ENCODE measurements at places on chromosomes 6 and 20. TPM values are rescaled to one million over a fixed set of nuclear protein-coding genes. Genes with fewer than 3 reads are reported as not detected.

DNA sequence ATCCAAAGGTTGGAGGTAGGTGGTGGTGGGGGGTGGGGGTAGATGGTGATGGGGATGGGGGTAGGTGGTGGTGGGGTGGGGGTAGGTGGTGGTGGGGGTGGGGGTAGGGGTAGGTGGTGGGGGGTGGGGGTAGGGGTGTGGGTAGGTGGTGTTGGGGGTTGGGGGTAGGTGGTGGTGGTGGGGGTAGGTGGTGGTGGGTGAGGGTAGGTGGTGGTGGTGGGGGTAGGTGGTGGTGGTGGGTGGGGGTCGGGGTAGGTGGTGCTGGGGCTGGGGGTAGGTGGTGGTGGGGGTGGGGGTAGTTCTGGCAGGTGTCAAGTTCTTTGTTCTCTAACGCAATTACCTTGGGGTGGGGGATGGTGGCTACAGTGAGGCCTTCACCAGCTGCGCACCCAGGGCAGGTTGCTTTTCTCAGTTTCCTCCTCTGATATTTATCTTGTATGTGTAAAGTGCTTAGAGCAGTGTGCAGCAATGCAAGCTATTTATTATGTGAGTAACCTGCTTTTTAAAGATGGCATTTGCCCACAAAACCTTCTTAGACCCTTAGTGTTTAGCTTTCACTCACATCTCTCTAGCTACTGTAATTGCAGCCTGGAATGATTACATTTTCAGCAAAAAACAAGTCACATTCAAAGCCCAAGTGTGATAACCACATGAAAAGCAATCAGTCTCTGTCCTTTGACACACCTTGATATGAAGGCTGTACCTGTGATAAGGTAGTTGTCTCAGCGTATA is 8.2 kb upstream of the CCDC167 start:
- DNase-seq, result no peak
- H3K27me3 ChIP-seq, result peaks cover 9% of the 10 kb centered on the region
- no peaks in the 10 kb centered on the region for H3K4me1 ChIP-seq

GRCh38 chr6:25453288-25453687 is 174.1 kb downstream of the CARMIL1 start:
- no peak overlapping the region for H3K4me3 ChIP-seq
- DNase-seq, result no peak
- H3K27me3 ChIP-seq, result no peaks in the 10 kb centered on the region
- no peak overlapping the region for H3K27ac ChIP-seq

GRCh38 chr20:59165396-59165795 is 1.8 kb downstream of the ZNF831 start:
- no peaks in the 10 kb centered on the region for H3K27me3 ChIP-seq
- no peak overlapping the region for H3K4me3 ChIP-seq
- peak overlapping the region; percentile 64 for H3K27ac ChIP-seq
- H3K36me3 ChIP-seq, result no peaks in the 10 kb centered on the region

DNA sequence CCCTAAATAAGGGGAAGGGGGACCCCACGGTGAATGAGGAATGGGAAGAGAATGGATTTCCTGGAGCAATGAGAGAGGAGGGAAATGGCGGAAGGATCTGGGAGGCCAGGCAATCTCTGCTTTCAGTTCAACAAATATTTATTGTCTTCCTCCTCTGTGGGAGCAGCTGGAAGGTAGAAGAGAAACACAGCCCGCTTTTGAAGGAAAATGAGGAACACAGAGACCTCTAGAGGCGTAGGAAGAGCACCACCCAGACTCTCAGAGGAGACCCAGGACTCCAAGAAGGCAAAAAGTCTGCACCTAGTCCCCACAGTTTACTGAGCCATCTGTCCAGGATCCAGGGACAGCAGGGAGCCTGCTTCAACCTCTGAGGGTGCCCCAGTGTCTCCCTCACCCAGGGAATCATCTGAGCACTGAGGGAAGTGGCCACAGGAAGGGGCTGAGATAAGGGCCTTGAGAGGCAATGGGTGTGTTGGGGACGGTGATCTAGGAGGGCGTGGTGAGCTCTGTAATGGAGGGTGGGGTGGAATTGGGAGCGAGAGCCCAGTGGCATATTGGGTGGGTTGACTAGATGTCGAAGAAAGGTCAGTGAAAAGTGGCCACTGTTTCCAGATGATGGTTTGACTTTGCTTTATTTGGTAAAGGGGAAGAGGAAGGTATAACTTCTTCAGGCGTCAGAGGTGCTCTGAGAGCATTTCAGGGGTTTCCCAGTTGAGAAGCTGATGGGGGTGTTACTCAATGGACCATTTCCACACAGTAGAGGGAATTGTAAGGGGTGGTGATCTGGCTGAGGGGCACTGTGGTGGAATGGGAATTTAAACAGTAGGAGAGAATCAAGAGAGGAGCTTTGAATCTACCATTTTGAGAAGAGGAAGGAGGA is 610 bp downstream of the PSORS1C1 start:
- H3K4me1 ChIP-seq, result peaks cover 19% of the 10 kb centered on the region
- peak overlapping the region; percentile 74 for H3K27ac ChIP-seq
- no peaks in the 10 kb centered on the region for H3K27me3 ChIP-seq
- H3K36me3 ChIP-seq, result no peaks in the 10 kb centered on the region

Gene CFAP206
- 0.26 TPM for total RNA-seq

Gene FUCA2
- total RNA-seq, result 50.6 TPM

- no peak for DNase-seq
- H3K27me3 ChIP-seq, result no peaks in the 10 kb centered on the region
- H3K4me3 ChIP-seq, result no peak overlapping the region
- H3K27ac ChIP-seq, result no peak overlapping the region
- peaks cover 38% of the 10 kb centered on the region for H3K36me3 ChIP-seq
Observed at GRCh38 chr6:136282906-136283305, 6.7 kb downstream of the BCLAF1 start.

Gene OLIG3
- not detected for total RNA-seq

DNA sequence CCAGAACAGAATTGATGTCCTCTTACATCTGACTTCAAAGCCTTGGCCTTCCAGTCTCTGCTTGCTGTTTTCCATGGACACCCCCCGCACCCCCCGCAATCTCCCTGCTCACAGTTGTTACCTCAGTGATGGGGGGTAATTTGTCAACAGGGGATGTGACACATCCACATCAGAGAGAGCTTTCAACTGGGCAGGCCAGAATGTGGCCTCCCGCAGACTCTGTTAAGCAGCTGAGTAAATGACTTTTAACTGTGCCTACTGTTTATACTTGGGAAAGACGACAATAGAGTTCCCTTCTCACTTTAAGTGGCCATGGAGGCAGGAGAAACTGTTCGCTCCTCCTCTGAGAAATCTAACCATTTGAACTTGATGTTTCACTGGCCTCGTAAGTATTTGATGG is 51.0 kb downstream of the TXNDC5 start:
- H3K4me1 ChIP-seq, result no peaks in the 10 kb centered on the region
- no peaks in the 10 kb centered on the region for H3K36me3 ChIP-seq
- H3K27ac ChIP-seq, result no peak overlapping the region
- no peaks in the 10 kb centered on the region for H3K27me3 ChIP-seq

DNA sequence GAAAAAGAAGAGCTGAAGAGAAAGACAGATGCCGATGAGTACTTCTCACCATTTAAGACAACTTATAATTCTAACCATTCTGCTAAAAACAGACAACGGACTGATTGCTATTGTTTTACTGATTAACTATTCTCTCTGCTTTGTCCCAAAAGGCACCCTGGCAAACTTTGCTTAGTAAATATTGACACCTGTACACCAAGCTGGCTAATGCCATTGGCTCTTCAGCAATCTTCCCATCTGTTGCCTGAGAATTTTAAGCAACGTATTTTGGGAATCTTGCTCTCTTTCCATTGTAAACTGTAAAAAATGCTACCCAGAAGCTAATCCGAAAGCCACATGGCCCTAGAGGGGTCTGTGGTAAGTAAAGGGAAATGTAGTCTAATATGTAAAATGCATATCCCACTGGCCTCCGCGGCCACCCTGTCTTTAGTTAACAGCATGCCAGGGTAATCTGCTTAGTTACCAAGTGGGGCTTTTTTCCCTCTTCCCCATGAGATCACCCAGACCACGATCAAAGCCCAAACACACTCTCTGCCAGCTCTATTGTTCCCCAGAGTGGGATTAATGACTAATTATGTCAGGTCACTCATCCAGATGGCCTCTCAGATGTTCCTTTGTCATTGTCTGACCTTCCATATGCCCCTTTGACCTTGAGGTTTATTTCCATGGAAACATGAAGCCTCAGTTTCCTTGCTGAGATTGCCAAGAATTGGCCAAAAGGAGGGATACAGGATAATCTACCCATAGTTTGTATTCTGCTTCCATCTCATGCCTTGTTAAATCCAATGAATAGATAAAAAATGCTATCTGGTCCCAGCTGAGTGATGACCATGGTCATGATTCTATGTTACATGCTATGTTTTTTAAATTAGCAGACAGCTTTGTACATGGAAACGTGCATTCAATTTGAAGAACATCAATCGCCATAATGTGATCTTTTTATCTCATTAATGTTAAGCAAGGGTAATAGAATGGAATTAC is 216.4 kb upstream of the MCHR2 start:
- DNase-seq, result no peak
- no peak overlapping the region for H3K4me3 ChIP-seq
- no peaks in the 10 kb centered on the region for H3K4me1 ChIP-seq
- no peaks in the 10 kb centered on the region for H3K27me3 ChIP-seq
- no peak overlapping the region for H3K27ac ChIP-seq

DNA sequence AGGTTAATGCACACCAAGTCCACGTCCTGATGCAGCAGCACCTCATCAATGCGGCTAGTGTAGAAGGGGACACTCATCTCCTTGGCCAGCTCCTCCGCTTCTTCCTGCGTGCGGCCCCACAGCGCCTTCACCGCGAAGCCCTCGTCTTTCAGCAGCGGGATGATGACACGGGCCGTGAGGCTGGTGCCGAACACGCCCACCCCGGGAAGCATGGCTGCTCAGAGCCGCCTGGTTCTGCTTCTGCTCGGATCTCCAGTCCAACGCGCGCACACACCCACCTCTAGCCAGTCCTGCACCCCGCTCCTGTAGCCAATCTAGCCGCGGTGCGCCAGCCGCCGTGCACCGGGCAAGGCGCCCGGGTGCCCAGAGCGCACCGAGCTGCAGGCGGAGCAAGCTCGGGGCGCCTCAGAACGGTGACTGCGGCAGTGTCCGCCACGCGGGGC is 700 bp downstream of the GFOD1 start:
- H3K4me1 ChIP-seq, result peaks cover 9% of the 10 kb centered on the region
- H3K36me3 ChIP-seq, result no peaks in the 10 kb centered on the region
- no peaks in the 10 kb centered on the region for H3K27me3 ChIP-seq

Gene ADTRP
- total RNA-seq, result 21.0 TPM

Gene UBE2V1
- 83.2 TPM for total RNA-seq

DNA sequence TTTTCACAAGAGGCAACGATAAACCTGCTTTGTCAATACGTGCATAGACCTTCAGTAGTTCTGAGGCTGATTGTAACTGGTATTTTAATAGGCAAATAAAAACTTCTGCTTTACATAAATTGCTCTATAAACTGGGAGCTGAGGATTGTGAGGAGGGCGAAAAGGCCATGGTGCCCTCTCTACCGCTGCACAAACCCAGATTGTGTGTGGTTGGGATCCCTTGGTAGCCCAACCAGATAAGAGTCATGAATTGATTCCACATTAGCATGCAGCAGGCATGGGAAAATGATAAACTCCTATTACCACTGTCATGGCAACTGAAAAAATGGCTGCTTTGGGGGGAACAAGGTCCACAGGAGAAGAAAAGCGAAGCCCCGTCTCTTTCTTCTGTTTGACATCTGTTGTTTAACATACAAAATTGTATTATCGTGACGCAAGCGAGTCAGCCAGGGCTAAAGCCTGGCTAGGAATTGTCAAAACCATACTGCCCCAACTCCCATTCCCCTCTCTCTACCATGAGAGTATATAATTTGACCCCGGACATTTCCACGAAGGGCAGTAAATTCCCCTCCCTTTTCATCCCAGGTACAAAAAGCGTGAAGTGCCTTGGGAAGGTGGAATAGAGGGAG is 157.8 kb upstream of the SALL4 start:
- no peak overlapping the region for H3K4me3 ChIP-seq
- no peak overlapping the region for H3K27ac ChIP-seq
- no peak for DNase-seq
- no peaks in the 10 kb centered on the region for H3K36me3 ChIP-seq

- H3K36me3 ChIP-seq, result peaks cover 87% of the 10 kb centered on the region
- no peak overlapping the region for H3K27ac ChIP-seq
- no peaks in the 10 kb centered on the region for H3K27me3 ChIP-seq
- DNase-seq, result no peak
- no peaks in the 10 kb centered on the region for H3K4me1 ChIP-seq
Observed at GRCh38 chr6:161082215-161082614, 90.6 kb downstream of the MAP3K4 start.

- no peak overlapping the region for H3K4me3 ChIP-seq
- H3K36me3 ChIP-seq, result no peaks in the 10 kb centered on the region
- H3K27me3 ChIP-seq, result no peaks in the 10 kb centered on the region
- DNase-seq, result no peak
- H3K4me1 ChIP-seq, result peaks cover 22% of the 10 kb centered on the region
Observed at GRCh38 chr6:71336901-71337300, 48.3 kb downstream of the OGFRL1 start.

DNA sequence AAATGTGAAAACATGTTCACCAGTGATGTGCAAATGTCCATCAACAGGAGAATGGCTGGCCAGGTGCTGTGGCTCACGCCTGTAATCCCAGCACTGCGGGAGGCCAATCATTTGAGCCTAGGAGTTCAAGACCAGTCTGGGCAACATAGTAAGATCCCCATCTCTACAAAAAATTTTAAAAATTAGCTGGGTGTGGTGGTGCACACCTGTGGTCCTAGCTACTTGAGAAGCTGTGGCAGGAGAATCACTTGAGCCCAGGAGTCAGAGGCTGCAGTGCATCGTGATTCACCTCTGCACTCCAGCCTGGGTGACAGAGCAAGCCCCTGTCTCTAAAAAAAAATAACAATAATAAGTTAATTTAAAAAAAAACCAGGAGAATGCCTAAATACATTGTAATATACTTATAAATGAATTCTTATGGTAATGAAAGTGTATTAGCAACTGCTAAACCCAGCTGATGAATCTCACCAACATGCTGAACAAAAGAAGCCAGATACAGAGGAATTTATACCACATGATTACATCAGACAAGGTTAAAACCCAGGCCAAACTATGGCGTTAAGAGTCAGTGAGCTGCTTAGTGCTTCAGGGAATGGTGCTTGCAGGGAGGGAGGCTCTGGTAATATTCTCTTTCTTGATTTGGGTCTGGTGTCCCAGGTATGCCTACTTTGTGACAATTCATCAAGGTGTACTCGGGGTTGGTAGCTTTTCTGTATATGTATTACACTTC is 36.4 kb downstream of the RPP40 start:
- no peaks in the 10 kb centered on the region for H3K36me3 ChIP-seq
- H3K27ac ChIP-seq, result no peak overlapping the region
- DNase-seq, result no peak
- no peak overlapping the region for H3K4me3 ChIP-seq
- no peaks in the 10 kb centered on the region for H3K27me3 ChIP-seq

Gene HLA-E
- 1,028 TPM for total RNA-seq

Gene SNRPB
- total RNA-seq, result 83.7 TPM

- H3K27ac ChIP-seq, result no peak overlapping the region
- H3K4me1 ChIP-seq, result no peaks in the 10 kb centered on the region
- H3K4me3 ChIP-seq, result peak overlapping the region; percentile 31
- no peaks in the 10 kb centered on the region for H3K36me3 ChIP-seq
- peak; percentile 76 for DNase-seq
Observed at GRCh38 chr6:75084872-75085381, 120.9 kb downstream of the COL12A1 start.

Gene EPPIN
- total RNA-seq, result not detected

Gene IYD
- 1.2 TPM for total RNA-seq
